ENCODE measurements at places on chromosomes 12 and 14. TPM values are rescaled to one million over a fixed set of nuclear protein-coding genes. Genes with fewer than 3 reads are reported as not detected.

- no peak for DNase-seq
Observed at GRCh38 chr12:1706632-1706980, 15.7 kb downstream of the ADIPOR2 start.

DNA sequence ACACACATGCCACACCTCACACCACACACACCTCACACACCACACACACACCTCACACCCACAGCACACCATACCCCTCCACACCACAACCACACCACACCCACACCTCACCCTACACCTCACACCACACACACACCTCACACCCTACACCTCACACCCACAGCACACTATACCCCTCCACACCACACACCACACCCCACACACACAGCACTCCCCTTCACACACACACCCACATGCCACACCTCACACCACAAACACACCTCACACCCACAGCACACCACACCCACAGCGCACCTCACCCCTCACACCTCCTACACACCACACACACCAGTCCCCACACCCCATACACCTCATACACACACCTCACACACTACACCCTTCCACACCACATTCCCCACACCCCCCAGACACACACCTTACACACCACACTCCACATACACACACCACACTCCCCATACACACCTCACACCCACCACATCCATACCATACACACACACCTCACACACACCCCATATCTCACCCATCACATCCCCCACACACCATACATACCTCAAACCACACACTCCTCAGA, 80.0 kb downstream of the ACTN1 start:
- no peak for DNase-seq

- peak; percentile 13 for DNase-seq
Observed at GRCh38 chr12:5622280-5622679, 190.4 kb downstream of the NTF3 start.

GRCh38 chr12:93813972-93814821, 137.0 kb downstream of the CRADD start:
- DNase-seq = no peak

GRCh38 chr12:90321369-90321768, 612.7 kb upstream of the ATP2B1 start:
- no peak for DNase-seq

GRCh38 chr14:90599748-90600507, 203.1 kb downstream of the CALM1 start:
- DNase-seq = no peak

GRCh38 chr12:108594-108993, 42.0 kb downstream of the IQSEC3 start:
- no peak for DNase-seq

DNA sequence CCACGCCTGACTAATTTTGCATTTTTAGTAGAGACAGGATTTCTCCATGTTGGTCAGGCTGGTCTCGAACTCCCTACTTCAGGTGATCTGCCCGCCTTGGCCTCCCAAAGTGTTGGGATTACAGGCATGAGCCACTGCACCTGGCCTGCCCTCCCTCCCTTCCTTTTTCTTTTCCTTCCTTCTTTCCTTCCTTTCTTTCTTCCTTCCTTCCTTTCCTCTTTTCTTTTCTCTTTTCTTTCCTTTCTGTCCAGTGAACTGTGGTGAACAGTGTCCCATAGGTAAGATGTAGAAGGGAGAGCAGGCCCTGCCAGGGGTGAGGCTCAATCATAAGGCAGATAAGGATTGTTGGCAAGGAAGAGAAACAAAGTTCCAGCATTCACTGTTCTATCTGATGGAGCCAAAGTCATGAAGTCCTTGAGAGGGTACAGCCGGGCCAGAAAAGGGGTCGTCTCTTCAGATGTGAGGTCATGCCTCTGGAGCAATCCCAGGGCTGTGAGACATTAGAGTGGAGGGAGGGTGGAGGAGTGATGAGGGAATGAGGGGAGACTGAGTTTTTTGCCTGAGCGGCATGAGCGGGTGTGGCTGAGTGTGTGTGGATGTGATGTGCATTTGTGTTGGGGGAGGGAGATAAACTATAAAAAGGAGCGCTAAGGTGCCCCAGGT, 4.2 kb upstream of the MLF2 start:
- DNase-seq = no peak

DNA sequence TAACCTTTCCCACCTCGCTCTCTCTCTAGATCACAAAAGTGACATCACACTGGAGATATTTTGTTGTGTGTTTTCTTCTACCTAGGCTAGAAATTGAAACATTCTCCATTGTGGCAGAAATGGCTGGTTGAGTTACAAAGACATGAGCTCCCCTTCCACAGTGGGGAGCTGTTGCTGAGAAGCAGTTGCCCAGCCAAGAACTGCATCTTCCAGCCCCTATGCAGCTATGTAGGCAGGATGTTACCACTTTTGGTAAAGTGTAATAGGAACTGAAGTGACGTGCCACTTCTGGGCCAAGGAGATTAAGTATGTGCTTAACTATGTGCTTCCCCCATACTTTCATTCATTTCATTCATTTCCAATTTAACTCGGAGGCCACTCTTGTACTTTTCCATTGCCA, 138.7 kb upstream of the E2F7 start:
- DNase-seq = peak; percentile 62

- no peak for DNase-seq
Observed at GRCh38 chr12:122081697-122082221, 3.2 kb downstream of the MLXIP start.

- peak; percentile 63 for DNase-seq
Observed at GRCh38 chr14:69363055-69363454, 35.0 kb downstream of the ERH start.

GRCh38 chr12:104957719-104958000, 430 bp downstream of the SLC41A2 start:
- DNase-seq = no peak

DNA sequence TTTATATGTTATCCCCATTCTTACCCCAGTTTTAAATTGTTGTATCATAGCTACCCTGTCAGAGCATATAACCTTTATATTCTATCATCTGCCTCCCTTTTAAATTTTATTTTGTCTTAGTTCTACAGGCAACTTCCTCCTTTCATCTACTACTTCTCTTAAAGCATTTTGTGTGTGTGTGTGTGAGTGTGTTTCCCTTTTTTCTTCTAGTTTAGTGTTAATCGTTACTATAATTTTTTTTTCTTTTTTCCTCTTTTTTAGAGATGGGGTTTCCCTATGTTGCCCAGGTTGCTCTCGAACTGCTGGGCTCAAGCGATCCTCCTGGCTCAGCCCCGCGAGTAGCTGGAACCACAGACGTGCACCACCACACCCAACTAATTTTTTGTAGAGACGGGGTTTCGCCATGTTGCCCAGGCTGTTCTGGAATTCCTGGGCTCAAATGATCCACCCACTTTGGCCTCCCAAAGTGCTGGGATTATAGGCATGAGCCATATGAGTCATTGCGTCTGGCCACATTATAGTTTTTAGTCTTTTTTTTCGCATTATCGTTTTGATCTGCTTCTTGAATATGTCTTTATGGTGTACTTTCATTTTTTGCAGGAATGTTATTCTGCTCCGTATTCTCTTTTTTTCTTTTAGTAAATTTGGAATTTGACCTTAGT, 33.1 kb upstream of the FBXO34 start:
- no peak for DNase-seq

- DNase-seq = no peak
Observed at GRCh38 chr12:24778486-24779304, 170.2 kb downstream of the BCAT1 start.

GRCh38 chr12:109768901-109769670, 55.5 kb downstream of the FAM222A start:
- no peak for DNase-seq

DNA sequence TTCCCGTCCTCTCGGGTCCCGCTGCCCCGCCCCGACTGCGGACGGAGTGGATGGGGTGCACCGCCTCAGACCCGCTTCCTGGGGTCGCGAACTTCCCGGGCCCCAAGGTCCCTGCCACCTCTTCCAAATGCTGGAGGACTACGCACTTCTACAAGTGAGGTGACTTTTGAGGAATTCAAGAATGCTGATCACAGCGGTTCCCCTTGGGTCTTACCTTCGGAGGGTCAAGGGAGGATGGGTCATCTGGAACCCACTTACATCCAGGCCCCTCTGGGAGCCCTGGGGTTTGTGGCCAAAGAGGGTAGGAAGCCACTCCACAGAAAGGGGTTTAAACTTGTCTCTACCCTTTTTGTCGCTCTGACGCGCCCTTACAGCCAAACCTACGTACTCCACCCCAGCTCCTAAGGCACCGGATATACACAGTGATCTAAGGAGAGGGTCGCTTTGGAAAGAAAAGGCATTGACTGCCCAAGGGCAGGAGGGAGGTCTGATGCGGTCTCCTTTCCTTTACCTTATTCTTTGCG, 532 bp upstream of the PRKD1 start:
- DNase-seq = peak; percentile 49

- no peak for DNase-seq
Observed at GRCh38 chr14:83974647-83975163, 1555.2 kb upstream of the FLRT2 start.

- DNase-seq = peak; percentile 82
Observed at GRCh38 chr12:6363330-6364043, 11.9 kb downstream of the SCNN1A start.

DNA sequence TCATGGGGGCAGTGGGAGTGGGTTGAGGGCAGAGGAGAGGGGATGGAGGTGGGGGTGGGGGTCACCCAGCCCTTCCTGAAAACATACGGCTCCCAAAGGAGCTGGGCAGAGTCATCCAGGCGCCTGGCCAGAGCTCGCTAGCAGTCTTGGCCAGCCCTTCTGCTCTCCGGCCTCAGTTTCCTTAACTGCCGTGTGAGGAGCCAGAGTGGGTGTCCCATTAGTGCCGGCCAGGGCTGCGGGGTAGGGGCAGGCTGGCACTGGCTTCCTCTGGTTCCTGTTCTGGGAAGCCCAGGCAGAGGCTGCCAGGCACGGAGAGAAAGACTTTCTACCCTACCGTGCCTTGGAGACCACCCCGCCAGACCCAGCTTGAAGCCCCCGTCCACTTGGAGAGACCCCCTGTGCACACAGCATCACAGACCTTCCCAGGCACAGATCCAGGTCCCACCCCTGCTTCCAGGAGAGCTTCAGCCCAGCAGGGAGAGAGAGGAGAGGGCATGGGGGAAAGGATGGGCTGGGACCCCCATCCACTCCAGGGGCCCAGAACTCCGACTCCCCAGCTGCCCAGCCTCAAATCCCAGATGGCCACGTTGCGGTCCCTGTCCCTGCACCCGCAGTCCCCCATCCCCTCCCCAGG, 93.3 kb downstream of the RFLNA start:
- DNase-seq = no peak

- DNase-seq = no peak
Observed at GRCh38 chr14:88463318-88463717, 77.9 kb downstream of the SPATA7 start.

GRCh38 chr14:50396631-50397389, at the start of gene CDKL1:
Gene CDKL1 (minus strand): TSS chr14:50396881. CDS start chr14:50395868, 1,013 bp downstream.
- DNase-seq = peak; percentile 77

GRCh38 chr12:31756977-31757420, 28.2 kb upstream of the AMN1 start:
- DNase-seq = no peak

- no peak for DNase-seq
Observed at GRCh38 chr12:132146098-132146497, 1.8 kb downstream of the NOC4L start.

GRCh38 chr12:70660620-70661219, 23.5 kb upstream of the PTPRB start:
- no peak for DNase-seq

DNA sequence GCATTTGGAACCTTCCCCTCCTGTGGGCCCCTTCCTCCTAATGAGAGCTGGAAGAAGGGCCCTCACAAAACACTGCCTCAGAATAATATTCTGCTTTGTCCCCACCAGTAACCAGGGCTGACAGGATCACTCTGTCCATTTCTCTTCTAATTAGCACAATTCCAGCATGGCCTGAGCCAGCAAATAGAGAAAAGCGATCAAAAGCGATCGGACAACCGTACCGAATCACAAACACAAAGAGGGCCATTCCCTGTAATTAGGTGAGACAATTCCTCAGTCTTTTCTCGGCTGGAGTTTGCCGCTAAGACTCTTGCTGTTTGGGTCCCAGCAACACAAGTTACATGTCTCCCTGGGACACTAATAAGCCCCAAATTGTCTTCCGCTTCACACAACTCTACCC, 35.6 kb upstream of the VSX2 start:
- no peak for DNase-seq

Gene WSCD2
- total RNA-seq = 0.92 TPM

Gene FRMD6
- 8.5 TPM for total RNA-seq

Gene LHX5
- total RNA-seq = 2.1 TPM

Gene BLOC1S1
- total RNA-seq = 104 TPM

Gene DHH
- total RNA-seq = 0.13 TPM

Gene TDP1
- 53.4 TPM for total RNA-seq

Gene PCED1B
- total RNA-seq = 3.3 TPM

Gene HVCN1
- total RNA-seq = 5.5 TPM

Gene NAV3
- total RNA-seq = 3.0 TPM

Gene OR2AP1
- total RNA-seq = not detected

Gene ITFG2
- 32.7 TPM for total RNA-seq

Gene KCNK13
- 0.39 TPM for total RNA-seq

Gene CKB
- total RNA-seq = 546 TPM

All from H9 (cell line).